ENCODE measurements at places on chromosomes 11 and 22.
A peak's percentile ranks its signal among the peaks of the same experiment; 100 is the strongest.

- no peak for DNase-seq
Observed at GRCh38 chr11:105111145-105111944, 28.2 kb downstream of the CARD18 start.

GRCh38 chr11:37712251-37712650 is 1114.2 kb upstream of the RAG2 start:
- no peak for DNase-seq

DNA sequence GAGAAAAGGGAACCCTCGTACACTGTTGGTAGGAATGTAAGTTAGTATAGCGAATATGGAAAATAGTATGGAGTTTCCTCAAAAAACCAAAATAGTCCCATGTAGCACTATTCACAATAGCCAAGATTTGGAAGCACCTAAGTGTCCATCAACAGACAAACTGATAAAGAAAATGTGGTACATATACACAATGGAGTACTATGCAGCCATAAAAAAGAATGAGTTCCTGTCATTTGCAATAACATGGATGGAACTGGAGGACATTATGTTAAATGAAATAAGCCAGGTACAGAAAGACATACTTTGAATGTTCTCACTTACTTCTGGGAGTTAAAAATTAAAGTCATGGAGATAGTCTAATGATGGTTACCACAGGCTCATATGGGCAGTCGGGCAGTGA is 64.0 kb upstream of the RAB1B start:
- DNase-seq = no peak

DNA sequence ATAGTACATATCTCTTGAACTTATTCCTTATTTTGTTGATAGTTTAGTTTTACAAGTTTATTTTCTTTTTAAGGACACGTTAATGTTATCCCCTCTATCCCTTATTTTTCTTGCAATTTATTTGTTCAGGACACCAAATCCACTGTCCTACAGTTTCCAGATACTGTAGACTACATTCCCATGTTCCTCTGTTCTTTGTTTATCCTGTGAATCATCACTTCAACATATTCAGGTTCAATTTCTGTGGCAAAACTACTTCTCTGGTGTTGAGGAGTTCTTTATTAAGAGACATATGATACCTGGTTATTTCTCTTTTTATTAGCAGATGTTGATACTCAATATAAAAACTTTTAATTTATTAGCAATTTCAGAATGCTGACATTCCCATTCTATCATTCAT is 72.8 kb upstream of the CLNS1A start:
- DNase-seq = no peak

- no peak for DNase-seq
Observed at GRCh38 chr11:100888836-100889235, 201.7 kb downstream of the ARHGAP42 start.

GRCh38 chr11:108805030-108805429 is 140.2 kb downstream of the DDX10 start:
- no peak for DNase-seq

GRCh38 chr11:61539831-61540357 is 31.3 kb downstream of the LRRC10B start:
- DNase-seq = no peak

- DNase-seq = peak; percentile 71
Observed at GRCh38 chr22:50544078-50544745, 1.5 kb upstream of the KLHDC7B start.

GRCh38 chr11:93655047-93655446 is 6.4 kb upstream of the CEP295 start:
- no peak for DNase-seq

GRCh38 chr11:23765682-23766252 is 731.1 kb upstream of the LUZP2 start:
- no peak for DNase-seq

GRCh38 chr11:63598556-63598955 is 15.7 kb downstream of the PLAAT3 start:
- no peak for DNase-seq

DNA sequence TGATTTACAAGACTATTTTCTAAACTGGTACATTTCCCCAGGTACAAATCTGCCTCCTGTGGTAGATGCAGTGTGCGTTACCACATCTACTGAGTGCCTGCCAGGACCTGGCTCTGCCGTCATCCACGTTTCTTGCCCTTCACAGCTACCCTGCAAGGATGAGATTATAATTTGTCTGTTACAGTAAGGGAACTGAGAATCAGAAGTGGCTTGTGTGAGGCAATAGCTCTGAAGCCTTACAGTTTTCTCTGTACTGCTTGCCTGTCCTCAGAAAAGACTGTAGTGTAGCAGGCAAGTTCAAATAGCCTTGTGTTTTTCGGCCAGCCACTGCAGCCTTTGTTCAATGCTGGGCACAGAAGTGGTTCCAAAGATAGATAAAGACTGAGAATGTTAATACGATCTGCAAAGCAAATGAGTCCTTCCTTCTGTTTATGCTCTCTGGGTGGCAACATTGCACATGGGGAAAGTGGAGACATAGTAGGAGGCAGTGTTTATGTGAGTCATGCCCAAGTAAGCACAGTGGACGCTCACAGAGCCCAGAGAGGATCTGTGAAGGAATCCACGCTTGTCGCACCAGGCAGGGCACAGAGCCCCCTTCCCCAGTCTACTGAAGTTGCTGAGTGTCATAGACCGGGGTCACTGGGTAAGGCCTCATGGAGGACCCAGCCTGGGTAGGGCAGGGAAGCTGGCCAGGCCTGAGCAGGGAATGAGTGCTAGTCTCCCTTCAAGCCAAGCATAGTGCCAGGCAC is 49.1 kb downstream of the MICAL2 start:
- no peak for DNase-seq

- no peak for DNase-seq
Observed at GRCh38 chr11:32006799-32007388, 84.0 kb upstream of the RCN1 start.

DNA sequence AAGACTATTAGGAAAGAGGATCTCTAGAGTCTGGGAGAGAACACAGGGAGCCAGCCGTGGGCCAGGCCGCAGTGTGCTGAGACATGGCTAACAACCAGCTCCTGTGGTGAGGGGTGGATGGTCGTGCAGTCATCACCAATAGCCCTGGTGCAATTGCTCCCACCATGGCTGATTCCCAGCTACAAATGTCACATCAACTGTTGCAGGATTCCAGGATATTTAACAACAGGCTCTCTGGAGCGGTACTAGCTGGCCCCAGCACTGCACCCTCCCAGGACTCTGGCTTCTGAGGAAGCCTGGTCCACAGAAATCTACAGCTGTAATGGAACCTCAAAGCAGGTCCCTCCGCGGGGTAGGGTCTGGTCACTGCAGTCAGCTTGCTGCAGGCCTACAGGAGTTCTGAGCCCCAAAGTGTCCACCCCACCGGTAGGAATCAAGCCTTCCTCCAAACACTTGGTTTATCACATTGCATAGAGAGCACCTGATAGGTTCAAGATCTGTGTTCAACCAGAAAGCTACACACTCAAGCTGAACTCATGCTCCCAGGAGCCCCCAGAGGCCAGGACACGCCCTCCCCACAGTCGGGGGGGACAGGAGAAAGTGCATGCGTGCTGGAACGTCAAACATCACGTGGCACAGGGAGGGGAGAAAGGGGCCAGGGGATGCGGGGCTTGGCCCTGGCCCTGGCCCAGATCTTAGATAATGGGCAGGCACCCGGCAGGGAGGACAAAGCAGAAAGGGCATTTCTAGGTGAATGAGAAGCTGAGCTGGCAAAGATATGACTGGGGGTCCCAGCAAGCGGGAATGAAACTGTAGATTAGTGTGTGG is 609.0 kb downstream of the TBC1D22A start:
- no peak for DNase-seq

- no peak for DNase-seq
Observed at GRCh38 chr11:7905549-7905948, 25.5 kb downstream of the OR10A6 start.

DNA sequence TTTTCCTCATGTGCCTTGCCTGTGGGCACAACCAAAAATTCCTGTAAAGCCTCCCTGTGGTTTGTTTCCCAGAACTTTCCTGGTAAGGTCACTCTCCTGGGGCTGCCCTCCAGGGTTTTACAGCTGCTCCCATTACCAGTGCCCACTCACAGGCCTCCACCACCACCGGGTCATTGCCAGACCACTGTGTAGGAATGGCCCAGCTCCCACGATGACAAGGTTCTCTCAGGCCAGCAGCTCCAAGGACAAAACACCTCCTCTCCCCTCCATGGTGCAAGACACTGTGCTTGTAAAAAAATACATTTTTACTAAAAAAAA is 96.1 kb upstream of the AKIP1 start:
- no peak for DNase-seq

DNA sequence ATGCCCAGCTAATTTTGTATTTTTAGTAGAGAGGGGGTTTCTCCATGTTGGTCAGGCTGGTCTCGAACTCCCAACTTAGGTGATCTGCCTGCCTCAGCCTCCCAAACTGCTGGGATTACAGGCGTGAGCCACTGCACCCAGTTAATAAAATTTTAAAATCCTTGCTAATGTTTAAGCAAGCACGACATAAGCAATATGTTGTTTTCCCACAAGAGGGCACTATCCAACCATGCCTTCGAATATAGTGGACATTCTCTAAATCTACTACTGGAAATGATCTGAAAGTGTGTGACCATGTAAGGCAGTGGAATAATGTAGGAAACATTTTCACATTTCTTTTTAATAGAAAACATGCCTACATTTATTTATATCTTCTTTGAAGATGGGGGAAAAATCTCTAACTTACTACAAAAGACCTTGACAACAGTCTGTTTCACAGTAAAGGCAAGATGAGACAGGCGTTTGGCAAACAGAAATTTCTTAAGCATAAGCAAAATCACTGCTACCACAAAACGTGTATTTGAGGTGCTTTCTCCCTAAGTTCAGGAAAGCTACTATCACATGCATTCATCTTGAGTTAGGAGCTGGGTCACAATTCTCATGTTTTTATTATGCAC is 38.2 kb downstream of the PITPNB start:
- no peak for DNase-seq

DNA sequence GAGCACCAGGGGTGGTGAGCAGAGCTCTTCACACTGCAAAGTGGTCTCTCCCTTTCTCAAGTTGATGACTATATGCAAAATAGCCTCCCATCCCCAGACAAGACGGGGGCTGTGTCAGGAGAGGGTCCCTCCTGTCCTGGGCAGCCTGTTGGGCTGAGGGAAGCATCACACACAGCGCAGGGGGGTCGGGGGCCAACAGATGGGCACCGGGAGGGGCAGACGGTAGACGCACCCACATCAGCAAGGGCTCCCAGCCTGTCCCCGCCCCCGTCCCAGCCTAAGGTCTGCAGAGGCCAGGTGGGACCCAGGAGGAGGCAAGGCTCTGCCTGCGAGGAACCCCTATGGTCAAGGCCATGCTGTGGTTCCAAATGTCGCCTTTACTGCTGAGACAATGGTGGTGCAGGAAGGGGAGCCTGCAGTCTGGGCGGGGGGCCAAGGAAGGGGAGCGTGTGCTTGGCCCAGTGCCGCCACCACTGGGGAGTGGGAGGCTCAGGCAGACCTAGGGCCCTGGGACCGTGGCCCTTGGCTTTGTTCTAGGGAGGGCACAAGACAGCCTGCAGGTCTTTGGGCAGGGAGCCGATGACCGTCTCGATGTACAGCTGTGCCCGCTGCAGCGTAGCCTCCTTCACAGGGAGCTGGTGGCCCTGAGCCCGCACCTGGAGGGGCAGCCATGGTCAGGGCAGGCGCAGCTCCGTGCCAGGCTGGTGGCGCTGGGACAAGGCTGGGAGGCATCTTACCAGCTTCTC is 4.3 kb upstream of the PLXNB2 start:
- DNase-seq = no peak

- DNase-seq = no peak
Observed at GRCh38 chr22:41725510-41726110, 26.3 kb downstream of the MEI1 start.

GRCh38 chr22:20545681-20546521 is 38.5 kb downstream of the MED15 start:
- no peak for DNase-seq

DNA sequence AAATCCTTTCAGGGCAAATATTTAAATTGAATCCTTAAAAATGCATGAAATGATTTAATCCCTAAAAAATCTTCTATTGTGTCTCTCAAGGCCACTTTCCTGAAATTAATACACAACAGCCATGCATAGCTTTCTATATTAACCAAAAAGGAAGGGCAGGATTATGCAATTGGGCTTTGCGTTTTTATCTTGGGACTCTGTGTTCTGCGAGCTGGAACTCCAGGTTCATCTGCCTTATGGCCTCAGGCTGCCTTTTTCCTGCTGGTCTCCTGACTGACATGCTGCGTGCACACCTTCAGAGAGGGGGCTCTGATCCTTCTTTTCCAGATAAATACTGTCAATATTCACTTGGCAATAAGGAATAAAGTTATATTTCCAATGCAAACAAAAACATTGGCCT is 141.7 kb upstream of the GRIA4 start:
- no peak for DNase-seq

- DNase-seq = no peak
Observed at GRCh38 chr11:119092880-119093842, 8.5 kb downstream of the HMBS start.

GRCh38 chr11:104572279-104572678 is 326.0 kb downstream of the CASP12 start:
- DNase-seq = no peak

DNA sequence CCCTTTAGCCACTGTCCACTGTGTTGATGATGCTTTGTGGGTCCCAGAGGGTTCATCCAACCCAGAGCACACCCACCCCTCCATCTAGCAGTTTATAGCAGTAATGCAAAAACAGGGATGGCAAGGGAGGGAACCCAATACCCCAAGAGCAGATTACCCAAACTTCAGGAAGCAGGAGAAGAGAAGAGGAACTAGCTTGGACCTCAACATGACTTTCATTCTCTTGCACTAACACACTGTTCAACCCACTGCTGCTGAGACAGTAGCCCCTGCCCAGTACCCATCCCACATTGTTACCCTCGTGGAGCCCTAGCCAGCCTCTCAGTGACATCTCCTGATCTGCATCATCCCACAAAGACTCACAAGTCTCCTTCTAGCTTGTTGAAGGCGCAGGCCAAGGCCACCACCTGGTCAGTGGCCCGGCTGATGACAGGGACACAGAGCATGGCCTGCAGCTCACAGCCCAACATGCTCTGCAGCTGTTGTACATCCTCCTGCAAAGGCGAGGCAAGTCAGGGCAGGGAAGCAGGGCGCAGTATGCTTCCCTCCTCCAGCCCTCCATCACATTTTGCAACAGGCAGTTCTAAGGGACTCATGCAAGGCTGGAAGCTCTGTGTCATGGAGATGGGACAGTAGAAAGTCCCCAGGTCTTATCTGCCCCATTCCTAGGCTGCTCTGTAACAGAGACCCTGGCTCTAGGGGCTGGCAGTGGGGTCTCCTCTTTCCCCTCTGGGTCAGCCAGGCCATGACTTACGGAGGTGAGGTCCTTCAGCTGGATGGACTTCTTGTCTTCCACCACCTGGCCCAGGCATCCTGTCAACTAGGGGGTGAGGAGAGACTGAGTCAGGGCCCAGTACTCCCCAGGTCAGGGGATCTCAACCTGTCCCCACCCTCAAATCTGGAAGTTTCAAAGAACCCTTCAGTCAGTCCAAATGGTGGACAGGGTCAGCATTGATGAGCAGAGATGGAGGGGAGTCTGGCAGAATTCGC is 85.5 kb downstream of the PDE2A start:
- no peak for DNase-seq

GRCh38 chr22:45212306-45212709 is 28.4 kb downstream of the KIAA0930 start:
- no peak for DNase-seq
